ENCODE measurements at places on chromosomes 1 and 21.

DNA sequence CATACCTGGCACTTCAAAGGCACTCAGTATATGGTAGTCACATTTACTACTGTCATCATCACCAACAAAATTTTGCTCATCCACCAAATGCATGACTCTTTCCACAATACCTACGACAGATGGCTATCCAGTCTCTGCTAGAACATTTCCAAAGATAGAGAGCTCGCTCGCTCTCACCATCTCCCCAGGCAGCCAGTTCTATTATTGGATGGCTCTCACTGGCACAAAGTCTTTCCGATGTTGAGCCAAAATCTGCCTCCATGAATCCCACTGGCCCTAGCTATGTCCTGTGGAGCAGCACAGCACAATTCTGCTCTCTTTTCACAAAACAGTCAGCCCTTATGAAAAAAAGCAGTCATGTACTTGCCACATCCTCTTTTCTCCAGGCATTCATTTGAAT is 102.1 kb downstream of the DAB1 start:
- DNase-seq, result no peak

DNA sequence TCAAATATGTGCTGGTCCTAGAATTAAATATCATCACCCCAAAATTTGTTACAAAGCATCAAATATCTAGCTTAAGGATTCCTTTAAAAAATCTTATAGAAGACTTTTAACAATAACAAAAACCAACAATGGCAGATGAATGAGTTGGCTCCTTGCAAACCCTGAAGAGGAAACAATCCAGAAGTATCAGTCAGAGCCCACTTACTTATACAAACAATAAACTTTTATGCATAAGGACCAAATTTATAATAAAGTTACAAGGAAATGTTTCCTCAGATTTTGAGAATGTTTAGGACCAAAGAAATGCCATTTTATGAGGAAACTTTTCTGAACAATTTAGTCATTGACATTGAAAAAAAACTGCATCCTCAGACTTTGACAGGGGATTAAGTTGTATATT is 52.7 kb downstream of the LPAR3 start:
- no peak for DNase-seq

GRCh38 chr1:103424650-103425049 is 100.8 kb upstream of the RNPC3 start:
- no peak for DNase-seq

- no peak for DNase-seq
Observed at GRCh38 chr1:45924736-45925135, 121.3 kb downstream of the MAST2 start.

- DNase-seq, result no peak
Observed at GRCh38 chr1:167196166-167196565, 24.5 kb upstream of the POU2F1 start.

GRCh38 chr1:42017259-42017658 is 98.5 kb upstream of the HIVEP3 start:
- DNase-seq, result peak; percentile 71

- DNase-seq, result no peak
Observed at GRCh38 chr1:208917281-208917680, 666.2 kb upstream of the CAMK1G start.

- DNase-seq, result no peak
Observed at GRCh38 chr1:24870551-24871195, 59.4 kb downstream of the RUNX3 start.

DNA sequence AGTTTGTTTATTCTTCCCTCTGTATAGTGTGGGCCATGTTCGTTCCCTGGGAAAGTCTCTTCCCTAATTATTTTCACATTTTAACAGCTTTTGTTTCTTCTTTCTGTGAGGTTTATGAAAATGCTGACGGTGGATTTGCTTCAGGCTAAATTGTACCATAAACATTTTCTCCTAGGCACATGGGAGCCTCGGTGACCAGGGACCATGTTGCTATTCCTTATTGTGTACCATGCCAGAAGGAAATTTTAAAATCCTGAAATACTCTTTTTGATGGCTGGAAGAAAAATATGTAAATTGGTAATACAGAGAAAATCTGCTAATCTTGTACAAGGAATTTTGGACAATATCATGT is 230.1 kb upstream of the JUN start:
- DNase-seq, result no peak

GRCh38 chr1:113951719-113952118 is 22.6 kb downstream of the HIPK1 start:
- DNase-seq, result no peak

DNA sequence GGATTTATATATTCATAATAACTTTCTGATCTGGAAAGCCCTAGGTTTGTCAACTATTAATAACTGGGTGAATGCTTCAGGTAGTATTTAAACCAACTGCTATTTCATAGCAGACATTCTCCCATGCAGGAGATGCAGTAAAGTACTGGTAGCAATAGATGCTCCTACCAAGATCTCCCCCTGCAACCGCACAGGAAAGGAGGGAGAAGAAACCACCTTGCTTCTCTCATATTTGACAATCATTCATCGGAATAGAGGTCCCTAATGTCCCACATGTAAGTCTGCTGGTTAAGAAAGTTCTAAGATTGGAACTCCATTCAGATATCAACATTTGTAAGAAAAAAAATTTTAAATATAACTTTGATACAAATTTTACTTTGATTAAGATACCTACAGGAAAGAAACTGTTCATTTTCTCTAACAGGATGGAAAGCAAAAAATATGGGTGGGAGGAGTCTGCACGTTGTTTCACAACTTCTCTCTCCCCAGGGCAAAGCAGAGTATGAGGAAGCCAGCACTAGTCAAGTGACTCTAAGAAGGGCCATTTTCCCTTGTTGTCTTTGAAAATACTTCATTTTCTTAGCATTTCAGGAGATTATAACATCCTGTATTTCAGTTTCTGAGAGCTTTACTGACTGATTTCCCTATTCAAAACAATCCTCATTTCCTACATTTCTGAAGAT is at the start of gene PYHIN1:
TSS of gene PYHIN1 (plus strand) at position 498 of the 683 bp plus-strand sequence. CDS start 5,359 bp downstream, outside the sequence.
- peak; percentile 56 for DNase-seq

- DNase-seq, result no peak
Observed at GRCh38 chr1:173117108-173117633, 66.4 kb upstream of the TNFSF18 start.

DNA sequence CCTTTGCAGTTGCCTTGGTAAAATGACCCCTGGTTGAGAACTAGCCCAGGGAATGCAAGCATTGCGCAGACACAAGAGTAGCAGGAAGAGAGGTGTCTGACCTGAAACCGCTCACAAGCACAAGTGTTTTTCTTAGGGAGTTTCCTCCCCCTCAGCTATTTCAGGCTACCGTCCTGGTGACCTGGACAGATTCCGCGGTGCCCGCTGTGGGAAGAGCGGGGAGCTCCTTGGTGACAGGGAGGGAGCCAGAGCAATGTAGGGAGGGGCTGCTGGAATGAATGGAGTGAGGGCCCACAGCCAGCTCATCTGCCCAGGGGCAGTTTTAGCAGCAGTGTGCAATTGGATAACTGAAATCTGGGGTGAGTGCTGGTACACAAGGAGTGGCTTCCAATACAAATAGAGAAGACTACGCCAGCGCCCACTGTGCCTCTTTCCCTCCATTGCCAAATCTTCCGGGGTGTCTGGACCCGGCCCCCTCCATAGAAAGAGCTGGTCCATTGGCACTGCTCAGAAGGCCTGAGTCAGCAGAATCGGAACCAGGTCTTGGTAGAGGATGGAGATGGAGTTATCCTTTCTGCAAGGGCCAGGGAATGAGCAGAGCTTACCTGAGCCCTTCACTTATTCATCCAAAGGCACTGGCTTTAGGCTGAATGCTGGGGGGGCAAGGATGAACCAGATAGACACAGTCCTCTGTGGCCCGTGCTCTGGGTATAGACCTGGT is 82.8 kb downstream of the TRABD2B start:
- DNase-seq, result no peak

- peak; percentile 62 for DNase-seq
Observed at GRCh38 chr21:35528116-35529042, 479.3 kb upstream of the RUNX1 start.

DNA sequence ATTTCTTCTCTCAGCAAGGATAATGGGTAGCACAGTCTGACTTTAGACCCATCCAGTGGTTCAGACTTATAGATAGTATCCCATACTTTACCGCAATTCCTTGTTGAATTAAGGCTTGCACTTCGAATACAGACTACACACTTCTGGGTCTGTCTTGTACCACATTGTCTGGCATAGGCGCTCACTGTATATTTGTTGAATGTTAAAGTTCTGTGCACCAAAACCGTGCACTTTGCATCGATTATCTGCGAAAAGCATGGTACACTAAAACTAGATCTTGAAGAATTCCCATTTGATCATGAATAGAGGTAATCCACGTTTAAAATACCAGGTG is 556 bp upstream of the RYR2 start:
- no peak for DNase-seq

- no peak for DNase-seq
Observed at GRCh38 chr1:41851589-41851988, 67.1 kb downstream of the HIVEP3 start.

DNA sequence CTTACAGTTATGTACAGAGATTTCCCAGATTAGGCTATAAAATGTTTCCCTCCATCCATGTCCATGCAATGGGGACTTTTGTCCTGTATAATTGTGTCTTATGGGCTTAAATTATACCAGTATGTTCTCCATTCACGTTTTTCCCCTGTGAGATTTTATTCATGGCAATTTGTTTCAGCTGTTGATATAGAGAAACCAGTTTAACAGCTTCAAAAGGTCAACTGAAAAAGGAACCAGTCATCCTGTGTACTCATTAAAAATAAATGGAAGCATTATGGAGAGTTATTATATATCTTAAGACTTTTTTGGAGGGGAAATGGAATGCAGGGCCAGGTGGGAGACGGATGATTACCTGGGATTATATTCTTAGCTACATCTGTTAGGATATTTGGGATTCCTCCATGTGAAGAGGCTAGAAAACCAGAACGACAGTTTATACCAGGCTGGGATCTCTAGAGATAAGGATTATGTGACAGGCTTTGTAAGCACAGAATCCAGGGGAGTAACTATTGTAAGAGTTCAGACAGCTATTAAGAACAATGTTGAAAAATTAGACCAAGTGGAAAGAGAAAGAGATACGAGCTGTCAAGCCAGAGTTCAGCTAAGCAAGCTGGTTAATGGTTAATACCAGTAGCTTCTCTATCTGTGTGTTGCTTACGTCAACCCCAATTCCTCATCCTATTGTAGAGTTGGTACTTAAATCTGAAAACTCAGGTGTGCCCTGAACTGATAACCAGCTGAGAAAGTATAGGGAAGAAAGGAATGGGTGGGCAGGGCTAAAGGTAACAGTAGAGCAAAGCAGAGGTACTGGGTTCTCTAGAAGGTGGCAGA is 12.4 kb upstream of the ZNF697 start:
- DNase-seq, result no peak

DNA sequence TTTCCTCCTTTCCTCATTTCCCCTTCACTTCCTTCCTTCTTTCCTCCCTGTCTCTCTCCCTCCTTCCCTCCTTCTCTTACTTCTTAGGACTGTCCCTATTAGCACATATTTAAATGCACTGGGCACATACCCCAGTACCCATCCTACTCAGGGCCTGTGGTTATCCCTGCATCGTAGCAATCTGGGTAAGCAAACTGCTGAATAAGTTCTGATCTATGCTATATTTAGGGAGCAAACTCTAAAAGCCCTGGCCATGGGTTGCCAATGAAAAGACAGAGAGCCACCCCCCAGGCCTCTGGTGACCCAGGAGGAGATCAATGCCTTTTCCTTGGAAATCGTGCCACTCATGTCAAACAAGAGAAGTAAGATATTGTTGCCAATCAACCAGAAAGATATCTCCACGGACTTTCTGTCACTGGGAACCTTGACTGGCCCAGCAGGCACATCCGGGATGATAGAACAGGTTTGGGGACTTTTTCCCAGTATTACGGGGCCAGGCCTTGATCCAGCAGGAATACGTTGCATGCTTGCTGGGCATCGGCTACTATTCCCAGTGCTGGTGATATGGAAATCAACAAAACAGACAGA is 5.4 kb downstream of the FAM3B start:
- DNase-seq, result no peak

DNA sequence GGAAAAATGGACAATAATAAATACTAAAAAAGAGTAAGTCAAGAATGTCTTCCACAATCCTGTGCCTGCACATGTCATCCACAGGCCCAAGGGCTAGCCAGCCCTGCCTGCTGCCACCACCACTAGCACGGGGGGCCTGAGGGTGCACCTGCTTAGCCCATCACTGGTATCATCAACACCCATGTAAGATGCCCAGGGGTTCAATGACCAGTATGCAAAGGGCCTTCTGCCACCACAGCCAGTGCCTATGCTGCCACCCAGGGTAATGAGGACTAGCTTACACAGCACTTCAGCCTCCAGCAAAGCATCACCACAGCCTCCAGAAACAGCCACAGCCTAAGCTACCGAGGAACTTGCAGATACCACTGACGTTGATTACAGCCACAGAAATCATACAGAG is 46.3 kb downstream of the POFUT2 start:
- no peak for DNase-seq

DNA sequence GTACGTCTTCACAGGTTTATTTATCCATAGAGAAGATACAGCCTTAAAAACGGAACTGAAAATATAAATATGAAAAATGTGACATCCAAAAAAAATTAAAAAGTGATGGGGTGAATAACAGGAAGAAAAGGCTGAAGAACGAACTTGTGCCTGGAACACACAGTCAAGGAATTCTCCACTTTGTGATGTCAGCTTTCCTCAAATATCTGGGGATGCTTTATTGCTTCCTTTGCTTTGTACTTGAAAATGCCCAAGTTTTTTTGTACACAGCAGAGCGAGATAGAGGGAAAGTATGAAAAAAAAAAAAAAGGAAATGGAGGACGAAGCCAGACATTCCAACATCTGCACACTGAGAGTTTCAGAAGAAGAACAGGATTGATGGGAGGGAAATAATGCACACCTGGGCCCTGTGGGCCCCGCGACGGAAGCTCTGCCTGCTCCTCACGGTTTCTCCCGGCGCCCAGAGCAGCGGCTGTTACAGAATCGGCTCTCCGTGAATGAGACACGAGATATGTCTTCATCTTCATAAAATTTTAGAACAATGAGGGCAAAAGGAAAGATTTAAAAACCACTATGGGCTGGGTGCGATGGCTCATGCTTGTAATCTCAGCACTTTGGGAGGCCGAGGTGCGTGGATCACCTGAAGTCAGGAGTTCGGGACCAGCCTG is 10.0 kb upstream of the LRRC3 start:
- no peak for DNase-seq

- no peak for DNase-seq
Observed at GRCh38 chr1:182169203-182169602, 107.7 kb upstream of the ZNF648 start.

- DNase-seq, result peak; percentile 39
Observed at GRCh38 chr21:34205811-34206571, 132.6 kb downstream of the MRPS6 start.

- DNase-seq, result peak; percentile 35
Observed at GRCh38 chr1:192474080-192474683, 101.4 kb upstream of the RGS1 start.

GRCh38 chr1:30378991-30379581 is 344.3 kb downstream of the MATN1 start:
- no peak for DNase-seq

All from activated CD4-positive, alpha-beta T cell treated with anti-CD3 and anti-CD28 coated beads, Interleukin-2, amount 50 U/mL, for 16 hours (primary cell).